LHCN-M2 (cell line): ENCODE measurements at places on chromosomes 16 and 17.
A peak's percentile ranks its signal among the peaks of the same experiment; 100 is the strongest.

GRCh38 chr16:2813771-2814221 lies 3.2 kb upstream of the PRSS21 start:
- DNase-seq = no peak

- no peak for DNase-seq
These were observed 25.4 kb downstream of the TMEM114 start for GRCh38 chr16:8564934-8565345.

DNA sequence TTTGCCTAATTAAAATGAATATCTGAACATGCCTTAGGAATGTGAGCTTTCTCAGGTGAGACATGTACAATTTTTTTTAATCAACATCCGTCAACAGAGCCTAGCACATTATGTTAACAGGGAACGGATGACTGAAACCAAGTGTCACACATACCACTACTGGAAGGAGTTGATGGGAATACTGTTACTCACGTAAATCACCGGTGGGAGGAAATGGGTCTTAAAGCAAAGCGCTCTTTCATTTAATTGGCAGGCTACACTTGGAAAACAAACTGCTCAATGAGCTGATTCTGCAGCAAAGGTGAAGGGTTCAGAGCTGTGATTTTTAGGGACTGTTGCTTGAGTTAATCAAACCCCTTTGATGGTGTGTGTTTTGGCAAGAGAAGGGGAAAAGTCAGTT lies 4.8 kb downstream of the CPPED1 start:
- DNase-seq = no peak

- no peak for DNase-seq
These were observed 1.2 kb upstream of the YPEL2 start for GRCh38 chr17:59330053-59330942.

DNA sequence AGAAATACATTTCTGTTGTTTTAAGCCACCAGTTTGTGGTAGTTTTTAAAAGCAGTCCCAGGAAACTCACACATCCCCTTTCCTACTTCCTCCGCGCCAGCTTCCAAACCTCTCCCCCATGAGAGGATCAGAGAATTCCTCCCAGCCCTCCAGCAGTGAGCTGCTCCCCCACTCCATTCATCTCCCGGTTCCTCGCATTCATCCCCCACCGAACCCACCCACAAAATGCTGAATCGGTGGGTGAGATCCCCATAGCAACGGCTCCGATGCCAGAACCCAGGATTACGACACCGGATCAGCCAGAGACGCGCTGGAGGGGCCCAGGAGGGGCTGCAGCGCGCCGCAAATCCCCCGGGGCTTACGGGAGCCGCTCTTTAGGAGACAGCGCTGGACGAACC lies 251.4 kb upstream of the RPL38 start:
- DNase-seq = no peak

- no peak for DNase-seq
These were observed 237.0 kb downstream of the SOX9 start for GRCh38 chr17:72357764-72358365.

DNA sequence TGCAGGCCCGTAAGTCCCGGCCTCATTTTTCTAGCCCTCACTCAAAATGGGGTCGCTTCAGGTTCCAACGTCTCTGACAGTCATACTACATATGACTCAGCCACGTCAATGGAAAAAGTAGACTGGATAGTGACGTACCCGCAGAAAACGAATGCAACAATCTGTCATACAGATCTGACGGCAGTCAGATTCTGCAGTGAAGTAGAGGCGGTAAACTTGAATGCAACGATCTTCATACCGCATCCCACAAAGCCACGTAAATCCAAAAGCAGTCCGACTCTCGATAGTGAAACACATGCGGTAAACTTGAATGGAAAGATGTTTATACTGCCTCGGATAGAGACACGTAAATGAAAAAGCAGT lies 38.4 kb upstream of the ARL4D start:
- DNase-seq = peak; percentile 81

DNA sequence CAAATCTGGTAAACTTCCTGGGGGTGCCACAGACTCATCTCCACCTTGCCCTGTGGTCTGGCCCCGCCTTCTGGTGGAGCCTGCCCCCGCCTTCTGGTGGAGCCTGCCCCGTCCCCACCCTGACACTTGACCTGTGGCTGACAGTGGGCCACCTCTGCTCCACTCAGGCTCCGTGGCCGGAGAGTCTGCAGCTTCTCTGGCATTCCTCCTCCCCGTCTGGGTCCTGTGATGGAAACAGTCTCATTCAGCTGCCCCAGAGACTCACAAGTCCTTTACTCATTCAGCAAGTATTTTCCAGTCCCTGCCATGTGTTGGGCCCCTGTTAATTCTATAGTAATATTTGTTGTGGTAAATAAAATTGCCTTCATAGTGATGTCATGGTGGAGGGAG lies 21.0 kb upstream of the G6PC1 start:
- DNase-seq = peak; percentile 24

GRCh38 chr16:17305694-17306093 lies 165.1 kb downstream of the XYLT1 start:
- DNase-seq = no peak

DNA sequence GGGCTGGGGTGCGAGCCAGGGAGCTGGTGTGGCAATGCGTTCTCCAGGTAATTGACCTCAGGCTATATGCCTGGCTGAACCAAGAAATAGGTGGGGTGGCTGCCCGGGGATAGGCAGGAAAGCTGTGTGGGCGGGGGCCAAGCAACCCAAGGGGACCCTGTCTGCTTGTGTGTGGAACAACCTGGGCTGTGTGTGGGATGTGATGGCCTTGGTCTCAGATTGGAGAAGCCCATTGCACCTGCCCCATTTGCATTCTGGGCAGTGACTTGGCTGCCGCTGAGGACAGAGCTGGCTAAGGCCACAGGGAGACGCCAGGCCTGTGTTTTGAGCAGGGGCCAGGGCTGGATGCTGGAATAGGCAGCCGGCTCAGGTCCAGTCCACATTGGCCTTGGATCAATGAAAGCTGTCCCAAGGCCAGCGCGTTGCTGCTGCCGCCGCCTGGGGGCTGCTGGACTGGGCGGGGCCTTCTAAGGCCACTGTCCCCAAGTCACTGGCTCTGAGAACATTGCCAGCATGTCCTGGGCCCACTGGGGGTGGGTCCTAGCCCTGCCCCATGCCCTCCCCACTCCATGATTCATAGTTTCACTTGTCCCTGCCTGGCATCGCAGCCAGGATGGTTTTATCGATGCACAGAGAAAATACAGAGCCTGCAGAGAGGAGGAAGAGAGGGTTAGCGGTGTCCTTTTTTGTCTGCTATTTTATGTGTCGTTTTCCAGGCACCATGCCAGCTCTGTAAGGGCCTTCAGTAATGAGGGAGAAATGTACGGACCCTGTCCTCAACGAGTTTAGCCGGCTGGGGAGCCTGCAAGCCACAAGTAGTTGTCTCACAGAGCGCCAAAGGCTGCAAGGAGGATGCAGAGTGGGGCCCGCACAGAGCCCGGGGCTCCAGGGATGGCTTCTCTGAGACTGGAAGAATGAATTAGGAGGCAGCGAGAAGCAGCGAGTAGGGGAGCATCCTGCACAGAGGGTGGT lies 43.9 kb downstream of the NKD1 start:
- no peak for DNase-seq

DNA sequence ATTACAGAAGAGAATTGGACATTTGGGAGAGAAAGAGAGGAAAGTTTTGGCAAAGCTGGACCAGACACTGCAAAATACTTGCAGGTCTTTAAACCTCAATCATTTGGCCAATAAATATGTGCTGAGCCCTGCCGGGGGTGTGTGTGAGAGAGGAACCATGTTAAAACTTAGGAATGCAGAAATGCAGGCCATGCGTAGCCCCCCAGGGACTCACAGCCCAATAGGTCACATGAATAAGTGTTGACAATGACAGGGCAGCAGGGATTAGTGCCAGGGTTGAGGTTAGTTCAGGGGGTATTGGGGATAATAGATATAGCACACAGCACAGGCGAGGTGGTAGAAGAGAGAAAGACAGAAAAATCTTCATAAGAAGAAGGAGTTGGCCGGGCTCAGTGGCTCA lies 113.3 kb upstream of the ADAMTS18 start:
- no peak for DNase-seq

DNA sequence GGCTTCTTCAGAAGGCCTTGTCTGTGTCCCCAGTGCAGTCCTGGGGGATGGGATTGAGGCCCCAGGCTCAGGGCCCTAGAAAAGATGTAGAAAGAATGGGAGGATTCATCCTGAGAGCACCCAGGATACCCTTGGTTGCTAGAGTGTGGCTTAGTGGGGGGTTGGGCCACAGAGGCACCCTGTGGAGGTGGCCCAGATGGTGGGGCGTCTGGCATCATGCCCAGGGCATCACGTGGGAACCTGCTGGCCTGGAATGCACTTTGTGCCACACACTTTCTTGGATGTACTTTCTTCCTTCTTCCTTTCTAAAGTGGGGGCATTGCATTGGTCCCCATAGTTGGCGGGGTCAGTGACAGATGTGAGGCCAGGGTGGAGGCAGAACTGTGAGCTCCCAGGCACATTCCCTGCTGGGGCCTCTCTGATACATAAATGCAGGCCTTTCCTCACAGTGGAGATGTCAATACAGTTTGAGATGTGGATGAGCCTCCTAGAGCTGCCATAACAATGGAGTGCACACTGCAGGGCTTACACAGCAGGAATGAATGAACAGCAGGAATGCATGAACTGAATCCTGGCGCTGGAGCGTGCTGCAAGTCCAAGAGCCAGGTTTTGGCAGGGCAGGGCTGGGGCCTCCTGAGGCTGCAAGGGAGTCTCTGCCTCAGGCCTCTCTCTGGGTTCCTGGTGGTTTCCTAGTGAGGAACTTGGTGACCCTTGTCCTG lies 43.3 kb downstream of the MGAT5B start:
- no peak for DNase-seq

GRCh38 chr16:85612801-85613603 lies at the start of gene GSE1:
GSE1 (plus strand) TSS chr16:85613322; CDS start chr16:85613392, 70 bp downstream.
- DNase-seq = peak; percentile 65

- DNase-seq = peak; percentile 47
These were observed 46.5 kb downstream of the KSR1 start for GRCh38 chr17:27502526-27503324.
